CD14-positive monocyte (primary cell): ENCODE measurements at places on chromosomes 1 and 21.
A peak's percentile ranks its signal among the peaks of the same experiment; 100 is the strongest.

DNA sequence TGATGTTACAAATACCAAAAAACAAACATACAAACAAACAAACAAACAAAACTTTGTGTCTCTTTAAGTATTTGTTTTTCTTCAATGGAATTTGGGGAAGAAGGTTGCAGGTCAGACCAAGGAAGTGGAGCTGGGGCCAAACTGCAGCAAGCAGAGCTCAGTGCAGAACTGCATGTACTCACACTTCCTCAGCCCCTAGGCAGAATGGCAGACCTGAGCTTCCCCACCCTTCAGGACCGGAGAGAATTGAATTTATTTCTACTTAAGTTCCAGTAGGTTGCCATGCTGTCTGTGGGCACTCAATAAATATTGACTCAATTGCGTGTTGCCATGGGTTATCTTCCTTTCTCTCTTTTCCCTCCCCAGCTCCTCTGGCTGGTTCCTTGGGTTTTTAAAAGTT is 173.6 kb downstream of the PTGER3 start:
- peak overlapping the region; percentile 43 for H3K27ac ChIP-seq
- peak; percentile 24 for DNase-seq
- no peaks in the 10 kb centered on the region for H3K27me3 ChIP-seq
- H3K4me3 ChIP-seq, result no peak overlapping the region

GRCh38 chr1:58710190-58711085 is 10.6 kb upstream of the MYSM1 start:
- DNase-seq, result peak; percentile 44
- no peak overlapping the region for H3K4me3 ChIP-seq
- peaks cover 3% of the 10 kb centered on the region for H3K4me1 ChIP-seq
- no peaks in the 10 kb centered on the region for H3K27me3 ChIP-seq

DNA sequence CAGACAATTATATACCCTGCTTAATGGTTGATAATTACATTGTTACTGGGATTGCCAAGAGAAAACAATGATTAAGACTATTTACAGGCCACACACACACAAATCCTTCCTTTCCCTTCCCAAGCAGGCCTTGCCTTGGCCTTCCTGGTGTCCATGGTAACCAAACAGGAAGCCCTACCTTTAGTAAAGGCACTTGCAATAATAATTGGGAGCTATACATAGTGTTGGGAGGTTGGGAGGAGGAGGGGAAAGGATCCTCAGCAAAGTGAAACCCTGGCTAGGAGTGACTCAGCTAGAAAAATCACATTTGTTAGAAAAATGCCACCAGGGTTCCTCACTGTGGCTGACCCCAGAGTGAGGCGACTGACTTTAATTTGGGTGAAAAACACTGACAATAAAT is 122.3 kb upstream of the ADAR start:
- no peaks in the 10 kb centered on the region for H3K27me3 ChIP-seq
- H3K27ac ChIP-seq, result no peak overlapping the region
- H3K4me1 ChIP-seq, result peaks cover 45% of the 10 kb centered on the region
- H3K36me3 ChIP-seq, result no peaks in the 10 kb centered on the region
- no peak for DNase-seq

- DNase-seq, result peak; percentile 1
- no peaks in the 10 kb centered on the region for H3K36me3 ChIP-seq
- H3K4me1 ChIP-seq, result peaks cover 30% of the 10 kb centered on the region
- H3K27me3 ChIP-seq, result peaks cover 6% of the 10 kb centered on the region
- no peak overlapping the region for H3K4me3 ChIP-seq
Measured at GRCh38 chr1:159944623-159945455, 574 bp downstream of the IGSF9 start.

DNA sequence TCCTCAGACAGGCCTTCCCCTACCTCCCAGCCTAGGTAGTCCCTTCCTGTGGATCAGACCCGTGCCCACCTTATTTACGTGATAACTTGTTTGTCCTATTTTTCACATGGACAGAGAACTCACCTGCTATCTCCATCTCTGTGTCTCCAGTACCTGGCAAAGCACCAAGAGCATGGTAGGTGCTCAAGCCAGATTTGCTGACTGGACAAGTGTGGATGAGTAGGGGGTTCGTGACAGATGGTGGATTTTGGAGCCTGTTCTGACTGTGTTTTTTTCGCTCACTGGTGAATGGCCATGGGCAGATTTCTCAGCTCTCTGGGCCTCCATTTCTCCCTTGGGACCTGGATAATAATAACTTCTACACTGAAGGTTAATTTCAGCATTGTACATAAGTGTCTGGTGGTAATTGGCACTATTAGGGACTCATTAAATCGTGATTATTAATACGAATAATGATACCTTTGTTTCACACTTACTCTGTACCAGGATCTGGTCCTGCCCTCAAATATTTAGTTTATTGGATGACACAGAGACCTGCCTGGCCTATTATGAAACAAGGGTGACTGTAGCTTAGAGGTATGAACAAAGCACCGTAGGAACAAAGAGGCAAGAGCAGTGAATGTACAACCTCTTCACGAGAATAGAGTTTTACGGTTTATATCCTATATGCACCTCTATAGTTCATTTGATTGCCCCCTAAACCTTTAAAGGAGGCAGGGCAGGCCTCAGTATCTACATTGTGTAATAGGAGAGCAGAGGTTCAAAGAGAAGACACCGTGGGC is 24.5 kb upstream of the SLC26A9 start:
- H3K4me3 ChIP-seq, result no peak overlapping the region
- H3K27me3 ChIP-seq, result no peaks in the 10 kb centered on the region
- no peak overlapping the region for H3K27ac ChIP-seq
- no peaks in the 10 kb centered on the region for H3K36me3 ChIP-seq
- H3K4me1 ChIP-seq, result peaks cover 15% of the 10 kb centered on the region
- DNase-seq, result no peak

DNA sequence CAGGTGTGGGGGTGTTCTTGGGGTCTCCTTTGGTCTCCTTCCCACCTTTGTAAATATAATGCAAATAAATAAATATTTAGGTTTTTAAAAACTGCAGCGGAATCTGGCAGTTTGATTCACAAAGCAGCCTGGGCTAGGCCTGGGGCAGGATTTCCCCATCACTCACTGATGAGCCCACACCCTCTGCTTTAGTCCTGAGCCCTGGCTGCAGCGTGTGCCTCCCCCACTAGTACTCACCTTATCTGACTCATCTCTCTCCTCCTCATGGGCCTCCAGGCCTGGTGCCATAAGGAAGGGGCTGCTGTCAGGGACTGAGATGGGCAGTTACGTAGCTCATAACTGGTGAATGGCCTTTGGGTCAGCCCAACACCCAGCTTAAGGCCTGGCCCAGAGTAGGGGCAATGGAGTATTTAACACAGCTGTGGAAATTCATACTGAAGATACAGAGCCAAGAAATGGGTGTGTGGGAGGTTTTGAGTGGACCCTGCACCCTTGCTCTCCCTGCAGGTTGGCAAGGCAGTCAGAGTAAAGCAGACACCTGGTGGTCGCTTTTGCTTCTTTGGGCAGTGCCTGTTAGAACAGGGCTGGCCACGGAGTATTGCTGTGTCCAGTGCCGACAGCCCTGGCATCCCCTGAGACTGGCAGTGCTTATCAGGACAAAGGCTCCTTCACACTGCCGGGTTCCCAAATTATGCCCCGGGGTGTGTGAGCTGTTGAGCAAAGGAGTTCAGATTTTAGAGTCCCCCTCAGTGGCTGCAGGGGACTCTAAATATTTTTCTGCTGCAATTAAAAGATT is 39.7 kb downstream of the AZIN2 start:
- no peaks in the 10 kb centered on the region for H3K4me1 ChIP-seq
- H3K4me3 ChIP-seq, result no peak overlapping the region
- no peaks in the 10 kb centered on the region for H3K36me3 ChIP-seq
- H3K27me3 ChIP-seq, result no peaks in the 10 kb centered on the region
- DNase-seq, result no peak

- H3K27me3 ChIP-seq, result no peaks in the 10 kb centered on the region
- peaks cover 74% of the 10 kb centered on the region for H3K36me3 ChIP-seq
- H3K4me1 ChIP-seq, result no peaks in the 10 kb centered on the region
Measured at GRCh38 chr1:100077531-100077930, 55.2 kb downstream of the SASS6 start.

- peak overlapping the region; percentile 97 for H3K27ac ChIP-seq
- H3K36me3 ChIP-seq, result no peaks in the 10 kb centered on the region
- no peaks in the 10 kb centered on the region for H3K27me3 ChIP-seq
- DNase-seq, result peak; percentile 60
- H3K4me3 ChIP-seq, result peak overlapping the region; percentile 89
- H3K4me1 ChIP-seq, result peaks cover 17% of the 10 kb centered on the region
Measured at GRCh38 chr1:1157914-1158710, 15.6 kb upstream of the TTLL10 start.

DNA sequence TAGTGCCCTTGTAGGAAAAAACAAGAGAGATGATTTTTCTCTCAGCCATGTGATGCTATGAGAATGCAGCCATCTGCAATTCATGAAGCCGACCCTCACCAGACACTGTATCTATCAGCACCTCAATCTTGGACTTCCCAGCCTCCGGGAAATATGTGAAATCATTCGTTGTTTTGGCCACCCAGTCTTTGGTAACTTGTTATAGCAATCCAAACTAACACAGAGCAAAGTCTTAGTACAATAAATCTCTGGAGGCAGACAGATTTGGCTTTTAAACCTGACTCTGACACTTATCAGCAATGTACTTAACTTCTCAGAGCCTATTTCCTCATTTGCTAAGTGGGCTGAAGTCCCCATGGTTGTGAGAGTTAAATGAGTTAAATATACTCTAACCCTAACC is 5.1 kb upstream of the MED18 start:
- no peaks in the 10 kb centered on the region for H3K36me3 ChIP-seq
- H3K4me3 ChIP-seq, result no peak overlapping the region
- H3K27me3 ChIP-seq, result no peaks in the 10 kb centered on the region
- DNase-seq, result no peak
- H3K4me1 ChIP-seq, result peaks cover 27% of the 10 kb centered on the region
- H3K27ac ChIP-seq, result no peak overlapping the region

GRCh38 chr1:163273766-163274441 is 47.9 kb upstream of the NUF2 start:
- no peaks in the 10 kb centered on the region for H3K4me1 ChIP-seq
- DNase-seq, result no peak

DNA sequence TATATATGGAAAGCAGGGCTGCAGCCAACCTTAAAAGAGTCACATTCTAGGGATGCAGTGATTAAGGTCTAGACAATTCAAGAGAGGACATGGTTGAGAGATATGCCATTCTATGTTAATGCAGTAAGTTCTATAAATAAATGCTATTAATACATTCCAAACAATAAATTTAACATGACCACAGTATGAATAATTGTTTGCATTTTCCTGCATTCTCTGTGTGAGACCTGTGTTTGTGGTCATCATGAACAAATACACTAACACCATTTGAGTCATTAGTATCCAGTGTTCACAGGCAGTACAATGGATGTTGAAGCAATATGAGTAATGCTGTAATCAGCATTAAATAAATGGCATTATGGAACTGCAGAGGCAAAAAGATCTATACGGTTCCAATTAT is 5.5 kb upstream of the ZRANB2 start:
- H3K4me1 ChIP-seq, result peaks cover 3% of the 10 kb centered on the region
- no peak overlapping the region for H3K4me3 ChIP-seq
- no peak for DNase-seq
- H3K27me3 ChIP-seq, result peaks cover 3% of the 10 kb centered on the region

DNA sequence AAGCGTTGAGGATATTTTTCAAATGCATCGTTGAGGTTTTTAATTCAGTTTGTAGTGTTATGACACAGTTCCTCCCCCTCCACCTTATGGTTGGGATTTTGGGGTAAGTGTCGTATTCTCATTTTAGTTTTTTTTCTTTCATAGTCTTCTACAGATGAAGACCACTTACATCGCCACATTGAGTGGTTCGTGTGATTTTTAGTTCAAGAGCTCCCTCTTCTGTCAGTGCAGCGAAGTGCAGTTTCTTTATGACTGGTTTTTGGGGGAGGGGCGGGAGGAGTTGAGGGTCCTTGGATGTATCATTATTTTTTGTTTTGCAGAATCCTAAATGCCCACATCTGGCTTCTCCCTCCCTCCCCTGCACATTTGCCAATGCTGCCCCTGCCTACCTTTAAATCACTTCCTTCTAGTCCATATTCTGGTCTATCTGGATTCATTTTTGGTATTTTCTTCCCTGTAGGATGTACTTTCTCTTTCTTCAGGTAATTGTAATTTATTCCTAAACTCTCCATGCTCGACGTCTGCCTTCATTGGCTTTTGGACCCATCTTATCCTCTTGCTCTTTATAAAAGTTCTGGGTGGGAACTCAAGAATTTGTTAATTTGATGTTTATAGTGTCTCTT is 433.1 kb downstream of the CAMTA1 start:
- DNase-seq, result peak; percentile 10
- H3K4me3 ChIP-seq, result no peak overlapping the region
- H3K27me3 ChIP-seq, result no peaks in the 10 kb centered on the region
- no peak overlapping the region for H3K27ac ChIP-seq

DNA sequence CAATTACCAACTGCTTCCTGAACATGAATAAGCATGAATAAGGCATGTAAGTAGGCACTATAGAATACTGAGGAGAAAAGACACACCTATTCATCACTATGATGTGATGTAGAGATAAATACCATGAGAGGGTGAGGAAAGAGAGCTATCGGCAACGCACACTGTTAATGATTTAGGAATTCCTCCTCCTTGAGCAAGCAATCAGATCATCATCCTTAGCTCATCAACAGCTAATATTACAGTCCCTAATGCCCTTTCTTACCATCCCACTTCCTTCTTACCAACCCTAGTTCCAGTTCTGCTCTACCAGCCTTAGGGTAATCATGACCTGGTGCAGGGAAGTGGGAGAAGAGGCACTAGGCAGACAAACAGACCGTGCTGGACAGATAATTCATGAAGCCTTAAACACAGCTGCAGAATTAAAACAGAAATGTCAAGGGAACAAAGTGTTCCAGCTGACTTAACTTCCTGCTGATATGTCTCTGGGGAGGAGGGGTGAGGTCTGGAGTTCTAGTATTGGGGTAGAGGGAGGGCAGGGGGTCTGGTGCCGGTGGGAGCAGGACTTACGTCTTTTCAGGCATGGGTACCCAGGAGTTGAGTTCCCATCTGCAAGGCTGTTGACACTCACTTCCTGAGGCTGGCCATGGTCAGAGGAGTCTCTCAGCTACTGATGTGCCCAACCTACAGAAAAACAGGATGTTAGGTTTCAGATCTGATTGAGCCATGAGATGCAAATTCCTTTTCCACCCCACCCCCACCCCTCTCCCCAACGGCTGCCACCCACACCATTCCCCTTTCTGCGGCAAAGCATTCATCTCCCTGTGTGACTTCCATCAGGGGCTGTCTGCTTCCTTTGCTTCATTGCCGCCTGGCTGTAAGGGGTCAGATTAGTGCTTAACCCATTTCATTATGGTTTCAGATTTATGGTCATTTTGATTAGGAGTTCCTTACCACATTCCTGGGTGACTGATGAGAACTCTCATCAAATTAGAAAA is 12.6 kb upstream of the RCSD1 start:
- peak; percentile 84 for DNase-seq
- H3K27ac ChIP-seq, result peak overlapping the region; percentile 80
- H3K36me3 ChIP-seq, result no peaks in the 10 kb centered on the region
- H3K4me1 ChIP-seq, result peaks cover 74% of the 10 kb centered on the region
- peak overlapping the region; percentile 20 for H3K4me3 ChIP-seq
- H3K27me3 ChIP-seq, result no peaks in the 10 kb centered on the region

- no peak overlapping the region for H3K4me3 ChIP-seq
- H3K36me3 ChIP-seq, result no peaks in the 10 kb centered on the region
Measured at GRCh38 chr1:117587499-117588356, 18.1 kb upstream of the TENT5C start.

GRCh38 chr1:110872745-110873720 is at the start of gene CD53:
Gene CD53 (plus strand): TSS chr1:110873148. CDS start chr1:110891409, 18,261 bp downstream.
- peak within 1 kb of the TSS; percentile 98 for H3K4me3 ChIP-seq
- H3K27me3 ChIP-seq, result no peaks in the 10 kb centered on the region
- DNase-seq, result peak; percentile 91
- no peaks in the 10 kb centered on the region for H3K36me3 ChIP-seq
